ENCODE measurements at places on chromosomes 1 and 21. TPM values are rescaled to one million over a fixed set of nuclear protein-coding genes. Genes with fewer than 3 reads are reported as not detected.

The MRPL20 gene
- 103 TPM for total RNA-seq

The FCRL4 gene
- total RNA-seq = not detected

The RFX5 gene
- 62.0 TPM for total RNA-seq

The PYHIN1 gene
- total RNA-seq = 15.2 TPM
